ENCODE measurements at places on chromosomes 3 and 15.

GRCh38 chr3:24520976-24521419, 26.3 kb upstream of the THRB start:
- no peak for DNase-seq

DNA sequence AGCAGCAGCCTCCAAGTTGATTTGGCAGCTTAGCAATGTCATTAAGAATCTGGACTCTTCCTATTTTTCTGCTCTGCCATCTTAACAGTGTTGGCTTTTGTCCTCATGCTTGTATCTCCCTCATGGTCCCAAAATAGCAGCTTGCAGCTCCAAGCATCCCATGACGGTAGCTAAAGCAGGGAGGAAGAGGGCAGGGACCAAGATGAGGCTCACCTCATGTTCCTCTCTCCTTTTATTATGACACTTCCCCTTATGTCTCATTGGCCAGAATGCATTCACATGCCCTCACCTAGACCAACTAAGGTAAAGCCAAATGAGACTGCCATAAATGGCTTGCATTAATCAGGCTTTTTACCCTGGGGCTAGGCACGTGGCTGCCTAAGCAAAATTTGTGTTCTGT, 382.4 kb downstream of the SHQ1 start:
- no peak for DNase-seq

DNA sequence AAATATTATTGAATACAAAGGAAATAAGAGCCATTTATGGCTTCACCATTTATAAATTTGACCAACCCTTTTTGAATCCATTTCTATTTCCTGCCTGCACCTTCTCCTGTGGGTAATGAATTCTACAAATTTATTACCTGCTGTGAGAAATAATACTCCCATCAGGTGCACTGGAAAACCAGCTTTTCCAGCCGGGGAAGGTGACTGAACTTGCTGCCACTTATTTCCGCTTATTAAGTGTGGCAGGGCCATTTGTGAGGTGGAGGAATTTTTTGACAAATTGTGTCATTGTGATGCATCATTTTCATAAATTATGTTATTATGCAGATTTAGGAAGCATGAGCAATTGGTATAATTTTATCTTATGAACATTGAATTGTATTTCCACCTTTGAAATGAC, 151.1 kb downstream of the SQOR start:
- DNase-seq, result no peak

GRCh38 chr15:58686286-58686685, 63.2 kb downstream of the ADAM10 start:
- no peak for DNase-seq

GRCh38 chr15:90184786-90185704, 16.1 kb upstream of the SEMA4B start:
- no peak for DNase-seq

GRCh38 chr15:96369351-96369750, 38.9 kb downstream of the NR2F2 start:
- DNase-seq, result no peak

DNA sequence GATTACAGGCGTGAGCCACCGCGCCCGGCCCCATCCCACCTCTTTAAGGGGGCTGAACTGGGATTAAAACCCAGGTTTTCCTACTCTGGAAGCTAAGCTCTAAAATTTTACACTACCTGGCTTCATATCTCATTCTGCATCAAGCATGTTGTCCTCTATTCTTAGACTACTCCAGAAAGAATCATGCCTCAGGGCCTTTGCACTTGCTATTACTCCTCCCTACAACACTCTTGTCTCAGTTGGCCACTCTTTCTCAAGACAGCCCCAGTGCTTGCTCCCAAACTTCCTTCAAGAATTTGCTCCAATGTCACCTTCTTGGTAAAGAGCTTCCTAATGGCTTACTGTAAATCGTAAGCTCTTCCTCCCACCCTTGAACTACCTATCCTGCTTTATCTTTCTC, 521.7 kb downstream of the MAGI1 start:
- DNase-seq, result no peak

DNA sequence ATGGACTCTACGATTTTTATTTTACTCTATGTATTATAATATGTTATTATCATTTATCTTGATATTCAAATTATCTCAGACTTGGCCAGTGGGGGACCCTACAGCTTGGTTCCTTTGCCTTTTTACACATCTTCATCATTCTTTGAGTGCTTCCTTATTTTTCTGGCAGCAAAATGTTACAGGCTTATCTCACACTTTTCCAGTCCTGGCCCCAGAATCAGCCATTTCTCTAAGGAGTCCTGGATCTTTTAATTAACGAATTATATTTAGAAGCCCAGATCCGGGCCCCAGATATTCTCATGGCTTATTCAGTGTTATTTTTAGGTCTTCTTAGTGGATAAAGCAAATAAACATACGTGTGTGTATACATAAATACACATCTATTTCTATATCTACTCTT, 32.8 kb upstream of the MELTF start:
- no peak for DNase-seq
